ENCODE measurements at places on chromosomes 1 and 21. TPM values are rescaled to one million over a fixed set of nuclear protein-coding genes. Genes with fewer than 3 reads are reported as not detected.

GRCh38 chr21:35044128-35044527, 5.0 kb downstream of the RUNX1 start:
- H3K27ac ChIP-seq = peak overlapping the region; percentile 77
- no peaks in the 10 kb centered on the region for H3K27me3 ChIP-seq
- peaks cover 55% of the 10 kb centered on the region for H3K36me3 ChIP-seq
- H3K4me3 ChIP-seq = peak overlapping the region; percentile 91
- DNase-seq = no peak

DNA sequence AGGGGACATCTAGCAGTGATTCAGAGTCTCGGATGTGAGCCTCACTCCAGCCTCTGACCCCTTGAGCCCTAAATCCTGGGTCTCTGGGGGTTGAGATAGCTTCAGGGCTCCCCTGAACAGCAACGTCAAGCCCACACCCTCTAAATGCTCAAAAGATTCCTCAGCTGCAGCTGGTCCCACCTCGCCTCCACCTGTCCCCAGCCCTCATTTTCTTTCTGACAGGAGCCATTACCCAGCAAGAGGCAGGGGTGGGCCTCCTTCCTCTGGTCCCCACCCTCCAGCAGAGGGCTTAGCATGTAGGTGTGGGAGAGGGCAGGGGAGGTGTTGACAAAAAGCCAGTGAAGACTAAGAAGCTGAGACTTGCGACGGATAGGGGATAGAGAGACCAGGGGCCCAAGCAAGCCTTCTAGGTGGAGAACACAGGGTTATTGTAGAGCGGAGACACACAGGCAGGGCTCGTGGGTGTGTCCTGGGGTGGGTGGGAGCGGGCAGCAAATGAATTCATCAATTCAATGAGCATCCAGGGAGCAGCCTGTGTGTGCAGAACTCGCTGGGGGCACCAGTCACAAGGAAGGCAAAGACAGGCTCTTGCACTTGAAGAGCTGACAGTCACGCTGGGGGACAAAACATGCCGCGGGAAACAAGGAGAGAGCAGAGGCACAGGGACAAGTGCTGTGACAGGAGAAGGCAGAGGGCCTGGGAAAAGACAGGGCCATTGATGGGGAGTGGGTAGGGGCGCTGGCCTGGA, 48.9 kb upstream of the GOLT1A start:
- peaks cover 5% of the 10 kb centered on the region for H3K27me3 ChIP-seq
- no peak for DNase-seq
- H3K4me1 ChIP-seq = no peaks in the 10 kb centered on the region
- H3K27ac ChIP-seq = no peak overlapping the region
- no peaks in the 10 kb centered on the region for H3K36me3 ChIP-seq

GRCh38 chr1:50109647-50110075, 941 bp downstream of the ELAVL4 start:
- no peaks in the 10 kb centered on the region for H3K36me3 ChIP-seq
- peaks cover 17% of the 10 kb centered on the region for H3K4me1 ChIP-seq
- no peak overlapping the region for H3K27ac ChIP-seq
- DNase-seq = no peak
- no peak overlapping the region for H3K4me3 ChIP-seq
- H3K27me3 ChIP-seq = peaks cover 56% of the 10 kb centered on the region

DNA sequence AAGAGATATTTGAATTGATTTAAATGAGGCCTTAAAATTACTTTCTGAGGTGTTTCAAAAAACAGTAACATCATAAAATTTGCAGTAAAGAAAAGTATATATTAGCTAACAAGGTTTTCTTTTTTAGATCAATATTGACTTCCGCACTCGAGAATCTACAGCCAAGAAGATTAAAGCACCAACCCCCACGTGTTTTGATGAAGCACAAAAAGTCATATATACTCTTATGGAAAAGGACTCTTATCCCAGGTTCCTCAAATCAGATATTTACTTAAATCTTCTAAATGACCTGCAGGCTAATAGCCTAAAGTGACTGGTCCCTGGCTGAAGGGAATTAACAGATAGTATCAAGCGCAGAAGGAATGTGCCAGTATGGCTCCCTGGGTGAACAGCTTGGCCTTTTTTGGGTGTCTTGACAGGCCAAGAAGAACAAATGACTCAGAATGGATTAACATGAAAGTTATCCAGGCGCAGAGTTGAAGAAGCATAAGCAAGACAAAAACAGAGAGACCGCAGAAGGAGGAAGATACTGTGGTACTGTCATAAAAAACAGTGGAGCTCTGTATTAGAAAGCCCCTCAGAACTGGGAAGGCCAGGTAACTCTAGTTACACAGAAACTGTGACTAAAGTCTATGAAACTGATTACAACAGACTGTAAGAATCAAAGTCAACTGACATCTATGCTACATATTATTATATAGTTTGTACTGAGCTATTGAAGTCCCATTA, 3.6 kb downstream of the RGS1 start:
- peak overlapping the region; percentile 88 for H3K4me3 ChIP-seq
- H3K27ac ChIP-seq = peak overlapping the region; percentile 44
- no peak for DNase-seq
- H3K4me1 ChIP-seq = peaks cover 57% of the 10 kb centered on the region
- H3K27me3 ChIP-seq = no peaks in the 10 kb centered on the region

DNA sequence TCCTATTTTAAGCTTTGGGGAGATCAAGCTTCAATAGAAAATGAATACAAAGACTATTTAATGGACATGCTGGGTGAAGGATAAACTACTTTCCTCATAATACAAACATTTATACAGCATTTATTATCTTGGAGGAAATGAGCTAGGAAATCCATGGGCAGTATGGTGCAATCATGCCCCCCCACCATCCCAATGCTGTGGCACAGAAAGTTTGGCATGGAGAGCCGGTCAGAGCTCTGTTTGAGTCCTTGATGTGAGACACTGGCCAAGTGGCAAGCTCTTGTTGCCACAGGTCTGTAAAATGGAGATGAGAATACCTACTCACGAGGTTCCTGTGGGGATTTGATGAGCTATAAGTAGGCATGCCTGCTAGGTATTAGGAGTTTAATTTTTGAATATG, 120.6 kb downstream of the MAB21L3 start:
- H3K4me1 ChIP-seq = peaks cover 25% of the 10 kb centered on the region
- no peaks in the 10 kb centered on the region for H3K36me3 ChIP-seq
- DNase-seq = no peak

- H3K4me1 ChIP-seq = peaks cover 19% of the 10 kb centered on the region
- DNase-seq = no peak
- H3K27me3 ChIP-seq = peaks cover 3% of the 10 kb centered on the region
Measured at GRCh38 chr1:116997636-116998035, 3.9 kb upstream of the CD101 start.

DNA sequence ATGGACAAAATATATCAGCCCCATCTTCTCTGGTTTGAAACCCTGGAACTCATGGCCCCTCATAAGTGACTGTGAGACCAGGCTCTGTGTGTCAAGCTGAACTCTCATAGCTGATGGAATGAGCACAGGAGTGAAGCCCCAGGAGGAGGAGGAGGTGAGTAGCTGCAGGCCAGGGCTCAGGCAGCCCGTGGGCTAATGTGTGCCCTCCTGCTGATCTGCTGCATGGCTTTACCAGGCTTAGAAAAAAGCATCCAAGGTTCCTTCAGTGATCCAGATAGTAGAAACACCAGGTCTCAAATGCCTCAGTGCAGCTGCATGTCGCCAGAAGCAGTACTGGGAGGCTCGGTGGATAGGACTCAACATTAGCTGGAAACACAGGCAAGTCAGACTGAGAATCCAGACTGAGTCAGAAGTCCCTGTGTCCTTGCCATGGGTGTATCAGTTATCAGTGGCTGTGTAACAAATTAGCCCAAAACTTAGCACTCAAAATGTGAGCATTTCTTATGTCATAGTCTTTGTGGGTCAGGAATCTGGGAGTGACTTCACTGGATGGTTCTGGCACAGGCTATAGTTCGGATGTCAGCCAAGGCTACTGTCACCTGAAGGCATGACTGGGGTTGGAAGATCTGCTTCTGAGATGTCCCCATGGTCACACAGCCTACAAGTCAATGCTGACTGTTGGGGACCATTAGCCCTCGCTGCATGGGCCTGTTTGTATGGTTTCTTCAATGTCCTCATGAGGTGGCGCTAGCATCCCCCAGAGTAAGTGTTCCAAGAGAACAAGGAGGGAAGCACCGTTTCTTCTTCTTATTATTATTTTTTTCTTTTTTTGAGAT, 255.4 kb upstream of the IRF2BP2 start:
- H3K4me3 ChIP-seq = no peak overlapping the region
- H3K27me3 ChIP-seq = no peaks in the 10 kb centered on the region
- no peak for DNase-seq

DNA sequence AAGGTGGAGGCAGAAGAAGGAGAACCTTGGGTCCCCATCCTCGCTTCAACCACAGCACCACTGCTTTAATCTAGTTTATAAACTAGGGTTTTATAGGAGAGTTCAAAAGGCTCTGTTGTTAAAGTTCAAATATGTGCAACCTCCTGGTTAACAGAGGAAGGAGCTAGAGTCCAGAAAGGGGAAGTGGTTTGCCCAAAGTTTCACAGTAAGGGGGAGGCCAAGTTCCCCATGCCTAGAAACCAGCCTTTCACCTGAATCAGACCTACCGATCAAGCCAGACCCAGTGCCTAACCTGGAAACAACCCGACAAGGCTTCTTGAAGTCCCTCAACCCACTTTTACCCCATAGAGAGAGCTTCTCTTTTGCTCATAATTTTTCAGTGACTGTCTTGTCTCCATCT, 106.5 kb downstream of the PLPP3 start:
- peaks cover 57% of the 10 kb centered on the region for H3K4me1 ChIP-seq
- H3K27me3 ChIP-seq = peaks cover 9% of the 10 kb centered on the region
- H3K27ac ChIP-seq = peak overlapping the region; percentile 61

GRCh38 chr1:183546427-183546826, 43.8 kb downstream of the NCF2 start:
- H3K36me3 ChIP-seq = peaks cover 89% of the 10 kb centered on the region
- no peak for DNase-seq
- no peak overlapping the region for H3K27ac ChIP-seq
- no peak overlapping the region for H3K4me3 ChIP-seq
- no peaks in the 10 kb centered on the region for H3K27me3 ChIP-seq
- peaks cover 30% of the 10 kb centered on the region for H3K4me1 ChIP-seq

DNA sequence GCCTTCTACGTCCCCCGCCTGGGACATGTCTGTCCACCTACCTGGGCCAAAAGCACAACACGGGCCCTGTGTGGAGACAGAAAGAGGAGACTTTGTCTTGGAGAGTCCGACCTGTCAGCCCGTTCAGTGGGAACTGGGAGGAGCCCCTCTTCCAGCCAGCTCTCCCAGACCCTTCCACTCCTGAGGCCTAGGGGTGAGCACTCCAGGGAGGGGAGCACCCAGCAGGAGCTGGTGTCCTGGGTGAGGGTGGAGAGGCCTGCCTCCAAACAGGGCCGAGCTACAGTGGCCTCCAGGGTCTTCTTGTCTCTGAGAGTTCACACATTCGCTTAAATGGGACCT, 546 bp downstream of the SPOCD1 start:
- no peaks in the 10 kb centered on the region for H3K27me3 ChIP-seq
- H3K4me3 ChIP-seq = no peak overlapping the region
- H3K27ac ChIP-seq = no peak overlapping the region

DNA sequence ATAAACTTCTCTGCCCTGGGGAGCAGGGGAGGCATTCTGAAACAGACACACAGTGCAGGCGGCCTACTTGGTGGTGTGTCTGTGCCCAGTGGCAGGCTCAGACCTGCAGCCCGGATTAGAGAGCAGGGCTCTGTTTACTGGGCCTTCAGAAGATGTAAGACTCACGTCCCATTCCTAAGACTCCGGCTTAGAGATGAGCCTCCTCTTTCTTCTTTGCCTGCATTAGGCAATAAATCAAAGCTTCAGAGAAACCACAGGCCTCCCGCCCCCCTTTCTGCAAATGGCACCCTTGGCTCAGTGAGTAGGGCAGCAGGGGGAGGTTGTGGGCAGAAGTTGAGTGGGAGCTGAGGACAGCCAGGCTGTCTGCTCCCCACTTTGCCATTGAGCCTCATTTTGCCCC, 35.8 kb downstream of the LGR6 start:
- H3K36me3 ChIP-seq = no peaks in the 10 kb centered on the region
- no peak overlapping the region for H3K27ac ChIP-seq
- no peak for DNase-seq
- H3K4me1 ChIP-seq = peaks cover 13% of the 10 kb centered on the region

- peaks cover 18% of the 10 kb centered on the region for H3K27me3 ChIP-seq
- H3K4me1 ChIP-seq = peaks cover 12% of the 10 kb centered on the region
- H3K4me3 ChIP-seq = no peak within 1 kb of the TSS
- DNase-seq = no peak
Measured at GRCh38 chr1:145719230-145720079, at the start of gene CD160. Gene CD160 (plus strand): TSS chr1:145719499. CDS start chr1:145728328, 8,829 bp downstream.

DNA sequence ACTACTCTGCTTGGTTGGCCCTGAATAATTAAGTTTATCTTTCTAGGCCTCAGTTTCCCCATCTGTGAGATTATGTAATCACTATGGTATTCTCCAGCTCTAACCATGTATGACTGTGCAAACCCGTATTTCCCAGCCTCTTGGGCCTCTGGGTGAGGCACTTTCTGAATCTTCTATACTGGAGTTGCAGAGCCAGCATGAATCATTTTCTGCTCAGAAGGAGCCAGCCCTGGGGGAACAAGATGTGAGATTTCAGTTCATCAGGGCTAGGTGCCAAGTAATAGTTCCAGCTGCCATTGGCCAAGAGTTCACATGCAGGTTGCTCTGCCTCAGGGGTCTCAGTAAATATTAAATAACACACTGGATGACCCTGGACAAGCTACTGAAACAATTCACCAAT, 47.7 kb upstream of the USP24 start:
- no peaks in the 10 kb centered on the region for H3K27me3 ChIP-seq
- peaks cover 53% of the 10 kb centered on the region for H3K4me1 ChIP-seq
- H3K27ac ChIP-seq = no peak overlapping the region
- H3K4me3 ChIP-seq = no peak overlapping the region
- no peak for DNase-seq
- H3K36me3 ChIP-seq = no peaks in the 10 kb centered on the region

DNA sequence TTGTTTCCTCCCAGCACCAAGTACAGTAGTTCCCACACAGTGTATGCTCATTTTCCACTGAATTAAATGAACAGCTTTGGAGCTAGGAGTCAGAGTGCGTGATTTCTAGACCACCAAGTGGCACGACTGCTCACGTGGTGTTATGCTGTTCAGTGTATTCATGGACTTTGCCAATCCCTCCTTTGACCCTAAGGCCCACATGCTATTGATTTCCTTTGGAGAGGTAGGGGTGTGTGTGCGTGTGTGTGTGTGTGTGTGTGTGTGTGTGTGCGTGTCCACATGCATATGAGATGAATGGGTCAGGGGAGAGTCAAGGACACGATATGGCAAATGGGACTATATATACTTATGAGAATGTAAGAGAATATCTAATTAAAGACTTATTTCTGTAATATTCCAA, 177.2 kb downstream of the LMX1A start:
- H3K36me3 ChIP-seq = no peaks in the 10 kb centered on the region
- H3K4me1 ChIP-seq = peaks cover 3% of the 10 kb centered on the region
- no peak overlapping the region for H3K4me3 ChIP-seq
- H3K27me3 ChIP-seq = no peaks in the 10 kb centered on the region

Gene NBPF12
- 25.7 TPM for total RNA-seq

Gene CD58
- total RNA-seq = 146 TPM

Gene LRRC38
- not detected for total RNA-seq

All from activated B cell treated with CpG ODN at 0.5 μM for 24 hours (primary cell).